Muscle of leg (tissue), 16 donors: ENCODE measurements at places on chromosomes 13 and 19.

- no peak overlapping the region for H3K4me3 ChIP-seq
- H3K36me3 ChIP-seq: peaks cover 14% of the 10 kb centered on the region
Measured at GRCh38 chr13:60463787-60464186, 66.8 kb downstream of the TDRD3 start.

GRCh38 chr19:5706876-5707573 lies 12.9 kb downstream of the LONP1 start:
- no peak overlapping the region for H3K27ac ChIP-seq
- H3K4me1 ChIP-seq: no peaks in the 10 kb centered on the region
- H3K4me3 ChIP-seq: no peak overlapping the region

DNA sequence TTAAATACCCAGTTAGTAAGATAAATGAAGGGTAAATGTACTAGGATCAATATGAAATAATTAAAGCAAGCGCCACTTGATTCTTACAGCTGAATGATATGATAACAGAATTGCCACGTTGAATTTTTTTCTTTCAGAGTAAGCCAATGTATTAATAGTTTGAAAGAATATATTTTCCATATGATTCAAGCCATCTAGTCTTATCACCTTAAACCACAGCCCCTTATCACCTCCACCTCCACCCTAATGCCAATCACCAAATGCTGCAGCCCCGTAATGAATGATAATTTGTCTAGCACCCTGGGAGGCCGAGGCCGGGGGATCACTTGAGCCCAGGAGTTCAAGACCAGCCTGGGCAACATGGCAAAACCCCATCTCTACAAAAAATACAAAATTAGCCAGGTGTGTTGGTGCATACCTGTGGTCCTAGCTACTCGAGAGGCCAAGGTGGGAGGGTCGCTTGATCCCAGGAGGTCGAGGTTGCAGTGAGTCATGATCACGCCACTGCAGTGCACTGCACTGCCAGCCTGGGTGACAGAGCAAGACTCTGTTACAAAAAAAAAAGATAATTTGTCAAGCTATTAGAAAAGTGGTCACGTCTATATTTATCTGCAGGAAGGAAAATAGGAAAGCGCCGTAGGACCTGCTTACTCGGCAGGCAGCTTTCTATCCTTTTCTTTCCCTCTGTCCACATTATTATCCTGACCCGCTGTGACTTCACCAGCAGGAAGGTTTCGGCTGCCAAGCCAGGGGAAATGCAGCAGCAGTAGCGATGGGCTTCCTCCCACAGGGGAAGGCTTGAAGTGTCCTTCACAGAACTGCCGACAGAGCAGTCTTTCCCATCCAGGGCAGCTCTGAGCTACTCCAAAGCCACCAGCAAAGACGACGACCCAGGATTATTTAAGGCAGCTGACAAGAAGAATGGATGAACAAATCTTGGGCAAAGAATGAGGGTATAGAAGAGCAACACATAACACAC lies 19.7 kb upstream of the CLN5 start:
- H3K4me3 ChIP-seq: no peak overlapping the region
- no peak overlapping the region for H3K27ac ChIP-seq
- peaks cover 23% of the 10 kb centered on the region for H3K4me1 ChIP-seq
- no peaks in the 10 kb centered on the region for H3K36me3 ChIP-seq
- peak; percentile 25 for DNase-seq
- H3K27me3 ChIP-seq: no peaks in the 10 kb centered on the region

GRCh38 chr13:26344980-26345379 lies 91.1 kb downstream of the CDK8 start:
- no peak overlapping the region for H3K4me3 ChIP-seq
- H3K27ac ChIP-seq: no peak overlapping the region
- peaks cover 2% of the 10 kb centered on the region for H3K36me3 ChIP-seq
- DNase-seq: no peak
- no peaks in the 10 kb centered on the region for H3K27me3 ChIP-seq

GRCh38 chr19:3045885-3046697 lies 16.2 kb downstream of the TLE5 start:
- H3K4me1 ChIP-seq: peaks cover 36% of the 10 kb centered on the region
- no peaks in the 10 kb centered on the region for H3K36me3 ChIP-seq
- H3K27me3 ChIP-seq: peaks cover 7% of the 10 kb centered on the region
- peak overlapping the region; percentile 20 for H3K27ac ChIP-seq

- peaks cover 36% of the 10 kb centered on the region for H3K4me1 ChIP-seq
- peaks cover 14% of the 10 kb centered on the region for H3K36me3 ChIP-seq
- no peak for DNase-seq
- no peak overlapping the region for H3K4me3 ChIP-seq
- no peaks in the 10 kb centered on the region for H3K27me3 ChIP-seq
- no peak overlapping the region for H3K27ac ChIP-seq
Measured at GRCh38 chr19:55479451-55480230, 3.2 kb downstream of the ZNF628 start.

GRCh38 chr13:113782472-113782871 lies 23.4 kb downstream of the TMEM255B start:
- H3K36me3 ChIP-seq: no peaks in the 10 kb centered on the region
- H3K27me3 ChIP-seq: peaks cover 12% of the 10 kb centered on the region
- no peak overlapping the region for H3K4me3 ChIP-seq

- DNase-seq: no peak
- no peaks in the 10 kb centered on the region for H3K27me3 ChIP-seq
- H3K36me3 ChIP-seq: no peaks in the 10 kb centered on the region
- H3K4me1 ChIP-seq: peaks cover 33% of the 10 kb centered on the region
- no peak overlapping the region for H3K27ac ChIP-seq
Measured at GRCh38 chr19:18699403-18700054, 16.0 kb downstream of the CRTC1 start.

- no peak overlapping the region for H3K4me3 ChIP-seq
- DNase-seq: no peak
- no peaks in the 10 kb centered on the region for H3K36me3 ChIP-seq
- H3K27ac ChIP-seq: no peak overlapping the region
- no peaks in the 10 kb centered on the region for H3K4me1 ChIP-seq
Measured at GRCh38 chr13:101149735-101150384, 266.4 kb downstream of the NALCN start.

GRCh38 chr13:26010487-26011207 lies 41.2 kb downstream of the SHISA2 start:
- peaks cover 14% of the 10 kb centered on the region for H3K4me1 ChIP-seq
- no peaks in the 10 kb centered on the region for H3K27me3 ChIP-seq
- no peaks in the 10 kb centered on the region for H3K36me3 ChIP-seq
- DNase-seq: no peak

GRCh38 chr13:37383046-37383445 lies 215.5 kb downstream of the POSTN start:
- no peak overlapping the region for H3K4me3 ChIP-seq
- no peaks in the 10 kb centered on the region for H3K4me1 ChIP-seq
- H3K27ac ChIP-seq: no peak overlapping the region
- no peak for DNase-seq

- DNase-seq: peak; percentile 60
- no peaks in the 10 kb centered on the region for H3K27me3 ChIP-seq
- H3K36me3 ChIP-seq: no peaks in the 10 kb centered on the region
- H3K4me3 ChIP-seq: no peak overlapping the region
- H3K27ac ChIP-seq: no peak overlapping the region
Measured at GRCh38 chr13:108609353-108609752, 20.1 kb upstream of the MYO16 start.
